ENCODE measurements at places on chromosomes 6 and 20. TPM values are rescaled to one million over a fixed set of nuclear protein-coding genes. Genes with fewer than 3 reads are reported as not detected.
A peak's percentile ranks its signal among the peaks of the same experiment; 100 is the strongest.

LRRC73 gene
- total RNA-seq = 0.10 TPM

PKIB gene
- total RNA-seq = not detected

GRCh38 chr6:9632026-9632425, 782.8 kb downstream of the TFAP2A start:
- H3K27ac ChIP-seq = no peak overlapping the region
- H3K36me3 ChIP-seq = no peaks in the 10 kb centered on the region
- no peaks in the 10 kb centered on the region for H3K4me1 ChIP-seq

DNA sequence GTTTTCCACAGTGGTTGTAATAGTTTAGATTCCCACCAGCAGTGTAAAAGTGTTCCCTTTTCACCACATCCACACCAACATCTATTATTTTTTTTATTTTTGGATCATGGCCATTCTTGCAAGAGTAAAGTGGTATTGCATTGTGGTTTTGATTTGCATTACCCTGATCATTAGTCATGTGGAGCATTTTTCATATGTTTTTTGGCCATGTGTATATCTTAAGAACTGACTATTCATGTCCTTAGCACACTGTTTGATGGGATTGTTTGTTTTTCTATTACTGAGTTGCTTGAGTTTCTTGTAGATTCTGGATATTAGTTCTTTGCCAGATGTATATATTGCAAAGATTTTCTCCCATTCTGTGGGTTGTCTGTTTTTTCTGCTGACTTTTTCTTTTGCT, 820.1 kb downstream of the TENT5A start:
- H3K4me3 ChIP-seq = no peak overlapping the region
- no peak for DNase-seq
- no peaks in the 10 kb centered on the region for H3K4me1 ChIP-seq
- no peaks in the 10 kb centered on the region for H3K27me3 ChIP-seq
- H3K27ac ChIP-seq = no peak overlapping the region

DNA sequence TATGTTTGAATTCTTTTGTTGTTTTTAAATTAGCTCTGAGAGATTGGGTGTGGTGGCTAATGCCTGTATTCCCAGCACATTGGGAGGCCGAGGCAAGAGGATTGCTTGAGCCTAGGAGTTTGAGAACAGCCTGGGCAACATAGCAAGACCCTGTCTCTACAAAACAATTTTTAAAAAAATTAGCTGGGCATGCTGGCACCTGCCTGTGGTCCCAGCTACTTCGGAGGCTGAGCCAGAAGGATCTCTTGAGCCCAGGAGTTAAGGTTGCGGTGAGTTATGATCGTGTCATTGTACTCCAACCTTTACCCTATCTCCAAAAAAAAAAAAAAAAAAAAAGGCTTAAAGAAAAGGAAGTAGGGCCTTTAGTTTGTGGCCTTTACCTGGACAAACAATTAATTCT, 22.9 kb downstream of the DHX35 start:
- H3K27me3 ChIP-seq = no peaks in the 10 kb centered on the region
- peaks cover 10% of the 10 kb centered on the region for H3K4me1 ChIP-seq
- no peak for DNase-seq
- no peak overlapping the region for H3K4me3 ChIP-seq
- no peak overlapping the region for H3K27ac ChIP-seq

DNA sequence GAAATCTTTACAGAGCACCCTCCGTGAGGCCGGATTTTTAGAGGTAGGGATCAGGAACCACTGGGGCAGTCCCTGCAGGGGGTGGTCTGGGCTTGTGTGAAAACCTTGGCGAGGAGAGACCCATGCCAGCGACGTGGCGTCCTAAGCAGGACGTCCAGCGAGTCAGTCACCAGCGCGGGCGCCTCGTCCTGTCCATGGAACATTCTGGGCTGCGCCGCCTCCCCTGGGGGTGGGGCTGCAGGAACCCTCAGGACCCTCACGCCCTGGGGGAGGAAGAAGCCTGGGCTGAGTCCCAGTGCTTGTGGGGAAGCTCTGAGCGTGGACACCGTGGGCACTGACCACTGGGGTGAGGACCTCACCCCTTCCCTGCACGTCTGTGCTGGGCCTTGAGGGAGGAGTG, 25.7 kb upstream of the DACT2 start:
- H3K36me3 ChIP-seq = no peaks in the 10 kb centered on the region
- H3K4me1 ChIP-seq = no peaks in the 10 kb centered on the region
- no peak overlapping the region for H3K27ac ChIP-seq
- no peak for DNase-seq

DNA sequence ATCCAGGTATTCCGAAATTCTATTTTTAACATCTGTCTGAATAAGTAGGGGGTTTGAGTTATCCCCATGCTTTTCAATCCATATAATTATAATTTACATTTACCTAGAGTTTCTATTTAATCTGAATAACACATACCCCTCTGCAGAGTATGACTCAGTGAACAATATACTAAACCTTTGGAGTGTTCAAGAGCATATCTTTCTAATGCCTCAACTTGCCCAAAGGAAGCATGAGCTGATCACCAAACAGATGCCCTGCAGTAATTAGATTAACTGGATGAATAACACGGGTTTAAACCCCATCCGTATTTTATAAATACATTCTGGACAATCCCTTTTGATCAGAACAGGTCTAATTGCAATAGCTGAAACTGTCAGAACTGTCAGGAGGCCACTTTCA, 897.1 kb downstream of the TFAP2A start:
- no peak overlapping the region for H3K27ac ChIP-seq
- H3K4me1 ChIP-seq = peaks cover 2% of the 10 kb centered on the region
- DNase-seq = no peak
- H3K27me3 ChIP-seq = no peaks in the 10 kb centered on the region
- no peak overlapping the region for H3K4me3 ChIP-seq

- H3K27ac ChIP-seq = peak overlapping the region; percentile 85
- DNase-seq = peak; percentile 88
- peaks cover 7% of the 10 kb centered on the region for H3K36me3 ChIP-seq
- H3K4me3 ChIP-seq = peak overlapping the region; percentile 74
Measured at GRCh38 chr20:63957004-63957689, 931 bp upstream of the UCKL1 start.

DNA sequence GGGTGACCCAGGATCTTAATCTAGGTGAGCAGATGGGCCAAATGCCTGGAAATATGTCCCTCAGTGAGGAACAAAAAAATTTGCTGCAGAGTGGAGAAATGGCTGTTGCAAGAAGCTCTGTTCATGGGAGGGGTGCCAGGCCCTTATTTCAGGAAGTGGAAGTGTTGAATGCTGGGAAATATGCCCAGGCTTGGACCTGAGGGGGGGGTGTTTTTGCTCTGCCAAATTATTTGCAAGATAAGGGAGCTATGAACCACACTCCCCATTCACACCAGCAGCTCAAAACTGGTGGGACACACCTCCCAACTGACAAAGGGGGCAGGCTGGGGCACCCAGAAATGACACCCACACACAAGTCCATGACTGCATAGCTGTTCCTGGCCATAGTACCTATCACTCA, 8.7 kb downstream of the CST4 start:
- H3K4me3 ChIP-seq = no peak overlapping the region
- no peak for DNase-seq
- H3K4me1 ChIP-seq = no peaks in the 10 kb centered on the region
- no peaks in the 10 kb centered on the region for H3K36me3 ChIP-seq
- H3K27ac ChIP-seq = no peak overlapping the region

GRCh38 chr6:17628873-17629272, 28.8 kb downstream of the FAM8A1 start:
- no peak for DNase-seq
- H3K36me3 ChIP-seq = peaks cover 64% of the 10 kb centered on the region
- no peak overlapping the region for H3K27ac ChIP-seq
- no peaks in the 10 kb centered on the region for H3K27me3 ChIP-seq

DNA sequence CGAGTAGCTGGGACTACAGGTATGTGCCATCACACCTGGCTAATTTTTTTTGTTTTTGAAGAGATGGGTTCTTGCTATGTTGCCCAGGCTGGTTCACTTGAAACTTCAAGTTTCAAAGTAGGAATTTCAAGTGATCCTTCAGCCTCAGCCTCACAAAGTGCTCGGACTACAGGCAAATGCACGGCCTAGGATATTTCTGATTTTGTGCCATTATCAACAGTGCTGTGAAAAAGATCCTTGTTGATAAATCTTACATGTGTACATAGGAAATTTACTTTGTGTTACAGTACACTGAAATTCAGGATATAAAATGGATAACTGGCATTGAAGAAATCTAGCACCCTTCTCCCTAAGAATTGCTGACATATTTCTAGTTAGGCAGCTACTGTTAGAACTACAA, 184.6 kb upstream of the PRDM1 start:
- peaks cover 4% of the 10 kb centered on the region for H3K27me3 ChIP-seq
- no peak for DNase-seq
- H3K36me3 ChIP-seq = no peaks in the 10 kb centered on the region
- H3K27ac ChIP-seq = no peak overlapping the region

DNA sequence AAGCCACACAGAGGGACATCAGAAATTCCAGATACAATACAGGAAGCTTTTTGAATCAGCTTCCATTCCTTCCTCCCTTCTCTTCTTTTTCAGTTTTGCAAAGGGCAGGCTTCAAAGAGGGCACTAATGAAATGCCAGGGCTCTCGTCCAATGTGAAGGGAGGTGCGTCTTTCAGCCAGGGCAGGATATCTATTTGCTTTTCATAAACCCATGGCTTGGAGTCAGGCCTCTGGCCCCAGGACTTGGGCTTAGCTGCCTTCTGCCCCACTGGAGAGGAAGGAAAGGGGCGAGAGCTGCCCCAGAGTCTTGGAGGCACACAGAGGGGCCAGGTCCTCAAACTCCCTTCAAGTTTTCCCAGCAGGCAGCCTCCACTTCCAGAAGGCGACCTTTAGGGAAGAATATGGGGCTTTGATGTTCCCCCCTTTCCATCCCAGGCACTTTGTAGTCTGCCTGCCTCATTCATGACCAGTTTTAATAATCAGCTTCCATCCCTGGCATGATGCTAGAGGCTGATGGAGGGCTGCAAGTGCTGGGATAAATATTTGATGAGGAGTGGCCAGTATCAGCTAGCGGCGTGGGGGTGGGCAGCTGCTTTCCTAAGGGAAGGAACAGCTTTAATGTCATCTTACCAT, 234.8 kb downstream of the NRN1 start:
- no peaks in the 10 kb centered on the region for H3K4me1 ChIP-seq
- no peak for DNase-seq
- H3K36me3 ChIP-seq = peaks cover 12% of the 10 kb centered on the region
- no peak overlapping the region for H3K27ac ChIP-seq
- H3K4me3 ChIP-seq = no peak overlapping the region
- no peaks in the 10 kb centered on the region for H3K27me3 ChIP-seq

DNA sequence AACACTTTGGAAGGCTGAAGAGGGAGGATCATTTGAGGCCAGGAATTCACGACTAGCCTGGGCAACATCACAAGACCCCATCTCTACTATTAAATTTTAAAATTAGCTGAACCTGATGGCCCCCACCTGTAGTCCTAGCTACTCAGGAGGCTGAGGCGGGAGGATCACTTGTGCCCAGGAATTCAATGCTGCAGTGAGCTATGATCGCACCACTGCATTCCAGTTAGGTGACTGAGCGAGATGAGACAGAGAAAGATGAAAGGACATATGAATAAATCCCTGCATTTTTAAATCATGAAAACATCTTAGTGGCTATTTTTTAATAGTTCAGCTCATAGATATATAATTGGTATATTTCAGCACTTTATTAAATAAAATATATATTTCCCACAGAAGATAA, 93.8 kb downstream of the GPR63 start:
- no peak overlapping the region for H3K4me3 ChIP-seq
- DNase-seq = no peak
- H3K36me3 ChIP-seq = no peaks in the 10 kb centered on the region
- H3K27ac ChIP-seq = no peak overlapping the region
- no peaks in the 10 kb centered on the region for H3K4me1 ChIP-seq

- H3K36me3 ChIP-seq = peaks cover 1% of the 10 kb centered on the region
- DNase-seq = no peak
- H3K27me3 ChIP-seq = peaks cover 24% of the 10 kb centered on the region
- no peak overlapping the region for H3K27ac ChIP-seq
- H3K4me1 ChIP-seq = no peaks in the 10 kb centered on the region
- H3K4me3 ChIP-seq = no peak overlapping the region
Measured at GRCh38 chr20:10077886-10078285, 43.1 kb downstream of the ANKEF1 start.

DNA sequence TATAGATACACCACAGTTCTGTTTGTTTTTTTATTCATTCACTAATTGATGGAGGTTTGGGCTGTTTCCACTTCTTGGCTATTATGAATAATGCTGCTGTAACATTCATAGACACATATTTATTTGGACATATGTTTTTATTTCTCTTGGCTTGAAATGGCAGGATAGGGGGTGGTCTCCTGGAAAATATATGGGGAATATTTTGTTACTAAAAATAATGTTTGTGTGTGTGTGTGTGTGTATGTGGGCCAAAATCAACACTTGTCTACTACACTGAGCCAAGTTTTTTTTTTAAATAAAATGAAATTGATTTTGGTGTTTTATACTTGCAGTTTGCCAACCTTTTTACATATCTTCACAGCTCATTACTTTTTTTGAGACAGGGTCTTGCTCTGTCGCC, 264.4 kb upstream of the SULF2 start:
- peaks cover 5% of the 10 kb centered on the region for H3K27me3 ChIP-seq
- no peak overlapping the region for H3K4me3 ChIP-seq
- no peaks in the 10 kb centered on the region for H3K4me1 ChIP-seq
- H3K36me3 ChIP-seq = no peaks in the 10 kb centered on the region

- H3K36me3 ChIP-seq = no peaks in the 10 kb centered on the region
- H3K27me3 ChIP-seq = peaks cover 10% of the 10 kb centered on the region
- H3K27ac ChIP-seq = no peak overlapping the region
- no peak overlapping the region for H3K4me3 ChIP-seq
- DNase-seq = no peak
- no peaks in the 10 kb centered on the region for H3K4me1 ChIP-seq
Measured at GRCh38 chr6:1099264-1099663, 212.6 kb upstream of the FOXQ1 start.

DNA sequence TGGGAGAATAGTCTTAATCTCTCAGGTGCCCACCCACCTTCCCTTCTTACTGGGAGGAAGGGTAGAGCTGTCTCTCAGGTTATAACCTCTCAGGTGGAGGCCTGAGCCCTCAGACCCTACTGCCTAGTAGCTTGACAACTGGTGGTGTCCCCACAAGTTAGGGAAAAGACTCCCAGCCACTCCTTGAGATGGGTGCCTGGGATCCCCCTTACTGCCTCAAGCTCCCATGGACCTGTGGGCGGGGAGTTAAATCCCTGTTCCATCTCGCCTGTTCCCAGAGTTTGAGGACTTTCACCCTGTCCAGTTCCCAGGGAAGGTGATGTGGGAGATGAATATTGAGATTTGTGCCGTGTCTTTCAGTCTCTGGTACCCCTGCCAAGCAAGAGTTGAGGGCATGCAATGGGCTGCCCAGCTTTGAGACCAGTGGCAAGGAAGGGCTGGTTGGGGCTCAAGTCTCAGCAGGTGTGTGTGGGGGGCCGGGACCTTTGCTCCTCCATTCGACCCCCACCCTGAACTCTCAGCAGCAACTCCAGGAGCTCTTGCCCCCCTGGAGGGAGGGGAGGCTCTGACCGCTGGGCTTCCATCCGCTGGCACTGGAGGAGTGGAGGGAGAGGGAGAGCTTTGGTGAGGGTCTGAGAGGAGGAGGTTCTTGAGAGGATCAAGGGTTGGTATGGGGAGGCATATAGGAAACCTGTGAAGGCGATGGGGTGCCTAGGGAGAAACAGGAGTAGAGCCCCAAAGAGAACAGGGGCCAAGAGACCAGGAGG, 1.1 kb upstream of the PBX2 start:
- H3K27me3 ChIP-seq = no peaks in the 10 kb centered on the region
- H3K36me3 ChIP-seq = peaks cover 35% of the 10 kb centered on the region
- H3K4me3 ChIP-seq = peak overlapping the region; percentile 95
- peak overlapping the region; percentile 99 for H3K27ac ChIP-seq
- peaks cover 59% of the 10 kb centered on the region for H3K4me1 ChIP-seq
- peak; percentile 23 for DNase-seq

All from activated naive CD4-positive, alpha-beta T cell treated with anti-CD3 and anti-CD28 coated beads for 36 hours (primary cell).